ENCODE measurements at places on chromosomes 11 and 22. TPM values are rescaled to one million over a fixed set of nuclear protein-coding genes. Genes with fewer than 3 reads are reported as not detected.

The NPAS4 gene
- total RNA-seq: not detected

The BCO2 gene
- 3.4 TPM for total RNA-seq

The NPTXR gene
- 8.6 TPM for total RNA-seq

The ASCC2 gene
- total RNA-seq: 88.7 TPM

DNA sequence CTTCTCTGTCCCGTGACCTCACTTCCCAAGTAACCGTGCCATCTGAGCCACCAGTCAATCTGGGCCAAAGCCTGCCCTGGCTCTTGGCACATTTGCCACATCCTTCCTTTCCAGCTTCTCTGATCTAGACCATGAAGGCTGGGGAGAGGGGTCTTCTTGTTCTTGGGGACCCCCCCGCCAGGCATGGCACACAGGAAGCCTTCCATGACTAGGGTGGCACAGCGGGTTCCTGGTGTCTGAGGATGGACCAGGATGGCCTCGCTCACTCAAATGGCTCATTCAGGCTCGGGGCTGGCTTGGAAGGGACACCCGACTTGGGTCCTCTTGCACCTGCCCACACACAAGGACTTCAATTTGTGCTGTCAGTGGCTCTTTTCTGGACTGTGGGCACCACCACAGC lies 121.3 kb downstream of the BCR start:
- H3K36me3 ChIP-seq: peaks cover 21% of the 10 kb centered on the region
- no peak overlapping the region for H3K4me3 ChIP-seq
- no peak overlapping the region for H3K27ac ChIP-seq
- no peaks in the 10 kb centered on the region for H3K4me1 ChIP-seq

DNA sequence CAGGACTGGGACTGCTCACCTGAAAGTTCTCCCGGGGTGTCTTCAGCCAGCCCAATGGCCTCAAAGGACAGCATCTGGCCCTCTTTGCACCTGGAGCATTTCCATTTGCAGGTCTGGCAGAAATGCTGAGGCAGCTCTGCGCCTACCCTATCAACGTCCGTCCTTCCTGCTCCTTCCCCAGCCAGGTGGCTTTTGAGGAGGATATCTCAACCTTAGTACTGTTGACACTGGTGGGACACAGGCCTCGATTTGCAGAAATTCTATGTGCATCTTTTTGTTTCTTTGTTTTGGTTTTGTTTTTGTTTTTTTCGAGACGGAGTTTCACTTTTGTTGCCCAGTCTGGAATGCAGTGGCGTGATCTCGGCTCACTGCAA lies 5.0 kb downstream of the MOGAT2 start:
- no peaks in the 10 kb centered on the region for H3K4me1 ChIP-seq
- no peak for DNase-seq
- H3K36me3 ChIP-seq: no peaks in the 10 kb centered on the region
- no peak overlapping the region for H3K27ac ChIP-seq

- H3K4me1 ChIP-seq: peaks cover 26% of the 10 kb centered on the region
- H3K4me3 ChIP-seq: no peak overlapping the region
- DNase-seq: no peak
- H3K27me3 ChIP-seq: no peaks in the 10 kb centered on the region
- no peak overlapping the region for H3K27ac ChIP-seq
Measured at GRCh38 chr22:21940521-21940920, 12.1 kb downstream of the PPM1F start.

GRCh38 chr11:46611526-46612304 lies 5.3 kb downstream of the HARBI1 start:
- DNase-seq: no peak
- no peaks in the 10 kb centered on the region for H3K27me3 ChIP-seq
- peaks cover 25% of the 10 kb centered on the region for H3K4me1 ChIP-seq
- no peak overlapping the region for H3K4me3 ChIP-seq
- no peak overlapping the region for H3K27ac ChIP-seq
- no peaks in the 10 kb centered on the region for H3K36me3 ChIP-seq

Data from CD4-positive, alpha-beta memory T cell (primary cell).